T-helper 17 cell (primary cell): ENCODE measurements at places on chromosomes 5 and 9.

DNA sequence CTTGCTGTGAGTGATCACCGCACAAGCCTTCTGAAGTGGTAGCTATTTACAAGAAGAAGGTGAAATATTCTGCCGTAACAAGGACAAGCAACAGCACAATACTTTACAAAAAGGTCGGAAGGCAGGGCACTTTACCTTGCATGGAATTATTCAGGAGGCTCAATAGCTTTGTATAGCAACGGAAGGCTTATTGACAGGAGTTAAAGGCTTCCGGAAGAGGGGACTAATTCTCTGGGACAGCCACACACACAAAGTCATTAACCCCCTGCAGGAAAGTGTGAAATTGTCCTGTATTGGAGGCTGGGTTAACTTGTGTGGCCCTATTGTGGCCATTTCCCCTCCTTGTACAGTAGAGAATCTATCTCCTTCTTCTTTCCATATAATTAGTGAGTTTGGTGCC is 199.3 kb upstream of the SEMA6A start:
- no peak for DNase-seq

GRCh38 chr9:73079326-73079725 is 72.3 kb upstream of the ANXA1 start:
- DNase-seq: no peak

- DNase-seq: peak; percentile 36
Observed at GRCh38 chr5:172454358-172455086, at the start of gene SH3PXD2B. Gene SH3PXD2B (minus strand): TSS chr5:172454525. CDS start chr5:172454352, 173 bp downstream.

DNA sequence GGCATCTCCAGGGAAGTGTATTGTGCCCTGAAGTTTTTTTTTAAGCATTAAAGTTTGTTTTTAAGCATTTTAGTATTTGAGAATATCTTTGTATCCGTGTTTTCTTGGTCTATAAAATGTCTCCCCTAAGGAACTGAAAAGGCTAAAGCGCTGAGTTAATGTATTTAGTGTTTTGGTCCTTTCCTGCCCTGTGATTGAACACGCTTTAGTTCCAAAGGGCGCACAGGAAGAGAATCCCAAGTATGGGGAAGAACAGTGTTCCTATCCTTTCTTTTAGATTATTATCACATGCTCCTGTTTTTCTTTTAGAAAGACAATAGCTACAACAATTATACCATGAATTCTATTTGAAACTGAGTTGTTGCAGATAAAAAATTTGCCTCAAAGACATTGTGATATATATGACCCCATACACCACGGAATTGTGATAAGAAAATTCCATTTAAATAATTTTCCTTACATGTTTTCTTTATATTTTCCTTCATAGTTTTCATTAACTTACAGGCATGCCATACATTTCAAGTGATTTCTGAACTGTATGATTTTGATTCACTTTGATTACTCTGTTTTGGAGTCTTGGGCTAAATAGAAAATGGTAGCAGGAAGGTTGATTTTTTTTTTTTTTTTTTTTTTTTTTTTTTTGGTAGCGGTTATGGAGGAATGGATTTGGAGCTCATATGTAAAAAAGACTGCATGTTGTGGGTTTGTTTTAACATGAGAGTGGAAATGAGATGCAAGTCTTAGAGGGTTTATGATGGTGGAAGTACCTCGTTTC is 3.1 kb downstream of the HSPA4 start:
- no peak for DNase-seq

GRCh38 chr5:179154346-179154990 is 94.3 kb downstream of the ZNF354C start:
- no peak for DNase-seq
